ENCODE measurements at places on chromosomes 16 and 17. TPM values are rescaled to one million over a fixed set of nuclear protein-coding genes. Genes with fewer than 3 reads are reported as not detected.

The GNG13 gene
- total RNA-seq = not detected

The RNF222 gene
- 0.09 TPM for total RNA-seq

The ODAD4 gene
- total RNA-seq = 2.1 TPM

The KRTAP4-11 gene
- total RNA-seq = not detected

The KRTAP16-1 gene
- total RNA-seq = not detected

The LDHD gene
- 14.7 TPM for total RNA-seq

The ZNF821 gene
- 11.6 TPM for total RNA-seq

The GJC1 gene
- total RNA-seq = 114 TPM

The PDE6G gene
- total RNA-seq = 5.7 TPM

The TAC4 gene
- not detected for total RNA-seq

The ZNF469 gene
- 4.4 TPM for total RNA-seq

All from H9 (cell line).